Common myeloid progenitor, CD34-positive (primary cell): ENCODE measurements at places on chromosomes 1 and 21.

DNA sequence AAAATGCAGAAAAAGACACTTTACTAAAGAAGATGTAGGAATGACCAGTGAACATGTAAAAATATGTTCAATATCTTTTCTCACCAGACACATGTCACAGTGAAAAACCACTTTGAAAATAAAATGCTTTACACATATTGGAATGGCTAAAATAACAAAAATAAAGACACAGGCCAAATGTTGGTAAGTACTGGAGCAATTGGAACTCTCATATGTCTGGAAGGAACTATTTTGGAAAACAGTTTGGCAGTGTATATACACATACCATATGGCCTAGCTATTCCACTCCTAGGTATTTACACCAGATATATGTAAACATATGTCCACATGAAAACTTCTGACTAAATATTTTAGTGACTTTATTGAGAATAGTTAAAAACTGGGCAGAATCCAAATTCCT is 927.2 kb downstream of the BRINP3 start:
- no peak for DNase-seq

GRCh38 chr1:93784538-93784937 is 94.5 kb downstream of the DNTTIP2 start:
- no peak for DNase-seq

- no peak for DNase-seq
Observed at GRCh38 chr1:159212596-159212995, 7.9 kb downstream of the ACKR1 start.

GRCh38 chr1:64493831-64494230 is 23.9 kb downstream of the CACHD1 start:
- DNase-seq, result no peak

GRCh38 chr1:119829625-119830024 is 18.4 kb upstream of the REG4 start:
- DNase-seq, result no peak

DNA sequence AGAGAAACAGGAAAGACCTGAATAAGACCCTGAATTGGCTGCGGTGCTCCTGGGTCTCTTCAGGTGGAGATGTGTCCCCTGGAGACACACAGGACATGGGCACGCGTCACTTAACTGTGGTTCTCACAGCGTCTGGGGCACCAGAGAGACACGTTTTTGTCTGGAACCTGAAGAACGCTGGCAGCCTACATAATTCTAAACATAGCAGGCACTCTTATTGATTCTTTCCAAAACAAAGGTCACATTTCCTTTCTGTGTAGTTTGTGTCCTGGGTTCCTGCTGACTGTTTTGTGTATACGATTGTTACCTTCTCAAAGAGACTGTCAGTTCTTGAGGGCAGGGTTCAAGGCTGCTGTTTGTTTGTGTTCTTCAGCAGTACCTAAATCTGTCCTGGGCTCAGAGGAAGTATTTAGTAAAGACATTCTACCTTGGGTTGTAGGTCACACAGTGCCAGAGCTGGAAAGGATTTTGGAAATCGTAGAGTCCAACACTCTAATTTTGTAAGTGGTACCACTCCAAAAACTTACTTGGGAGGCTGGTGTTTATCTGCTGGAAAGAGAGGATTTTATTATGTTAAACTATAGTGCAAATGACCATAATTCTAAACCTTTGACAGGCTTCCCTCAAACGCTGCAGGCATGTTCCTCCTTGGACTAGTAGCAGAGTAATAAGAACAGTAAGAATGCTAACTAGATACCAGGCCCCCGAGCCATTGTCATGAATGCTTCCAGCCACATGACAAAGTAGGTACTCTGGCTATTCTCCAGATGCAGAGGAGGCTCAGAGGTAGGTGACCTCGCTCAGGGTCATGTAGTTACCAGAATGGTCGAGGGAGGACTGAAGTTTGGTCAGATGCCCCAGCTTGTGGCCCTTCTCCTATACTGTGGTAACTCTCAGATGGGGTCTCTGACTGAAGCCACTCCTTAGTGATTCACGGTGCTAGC is 164.3 kb downstream of the DHRS3 start:
- DNase-seq, result no peak

GRCh38 chr1:24704411-24705259 is 40.6 kb upstream of the CLIC4 start:
- DNase-seq, result no peak

DNA sequence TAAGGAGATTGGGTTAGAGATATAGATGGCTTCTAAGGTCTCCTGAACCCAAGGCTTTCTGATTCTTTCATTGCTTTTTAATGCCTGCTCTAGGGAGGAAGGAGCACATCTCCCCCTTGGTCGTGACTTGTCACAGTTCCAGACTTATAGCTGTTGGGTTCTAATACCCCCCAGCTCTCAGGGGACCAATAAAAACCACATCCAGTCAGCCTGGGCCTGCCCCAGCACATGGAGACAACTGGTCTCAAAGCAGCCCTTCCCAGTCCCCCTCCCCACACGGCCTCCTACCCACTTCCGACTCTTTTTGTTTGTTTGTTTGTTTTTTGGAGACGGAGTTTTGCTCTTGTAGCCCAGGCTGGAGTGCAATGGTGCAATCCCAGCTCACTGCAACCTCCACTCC is 23.3 kb downstream of the QSOX1 start:
- DNase-seq, result no peak

- no peak for DNase-seq
Observed at GRCh38 chr1:27980216-27980845, 20.6 kb downstream of the XKR8 start.

GRCh38 chr1:232655746-232656085 is 25.8 kb upstream of the SIPA1L2 start:
- no peak for DNase-seq

DNA sequence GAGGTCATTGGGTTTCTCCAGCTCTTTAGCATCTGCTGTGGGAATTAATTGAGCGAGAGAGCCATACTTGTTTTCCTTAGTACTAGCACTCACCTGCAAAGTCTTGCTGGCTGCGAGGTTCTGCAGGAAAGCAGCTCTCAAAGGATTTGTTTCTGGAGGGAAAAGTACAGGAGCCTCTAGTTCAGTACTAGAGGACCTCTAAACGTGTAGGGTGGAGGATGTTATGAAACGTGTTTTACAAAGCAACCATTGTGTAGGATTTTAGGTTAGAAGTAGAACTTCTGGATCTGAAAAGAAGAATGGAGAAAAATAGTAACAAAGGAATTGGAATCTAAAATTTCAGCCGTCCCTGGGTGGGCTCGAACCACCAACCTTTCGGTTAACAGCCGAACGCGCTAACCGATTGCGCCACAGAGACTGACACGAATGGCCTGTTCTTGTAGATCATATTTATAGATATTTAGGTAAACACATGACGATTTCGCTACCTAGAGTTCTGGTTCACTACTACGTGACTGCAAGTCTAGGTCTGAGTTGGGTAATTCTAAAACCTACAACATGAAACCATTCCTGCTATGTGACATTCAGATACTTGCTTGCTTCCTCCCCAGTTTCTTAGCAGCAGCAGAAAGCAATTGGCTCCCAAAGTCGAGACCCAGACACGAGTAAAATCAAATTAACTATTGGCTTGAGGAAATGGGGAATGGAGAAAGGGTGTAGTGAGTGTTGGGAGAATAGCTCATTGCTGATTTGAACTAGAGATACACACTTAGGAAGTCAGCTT is 60.2 kb upstream of the CFAP126 start:
- DNase-seq, result peak; percentile 67

GRCh38 chr1:94634977-94635416 is 93.4 kb upstream of the F3 start:
- DNase-seq, result peak; percentile 54

GRCh38 chr1:180156201-180156600 is 1.5 kb downstream of the QSOX1 start:
- DNase-seq, result peak; percentile 50

DNA sequence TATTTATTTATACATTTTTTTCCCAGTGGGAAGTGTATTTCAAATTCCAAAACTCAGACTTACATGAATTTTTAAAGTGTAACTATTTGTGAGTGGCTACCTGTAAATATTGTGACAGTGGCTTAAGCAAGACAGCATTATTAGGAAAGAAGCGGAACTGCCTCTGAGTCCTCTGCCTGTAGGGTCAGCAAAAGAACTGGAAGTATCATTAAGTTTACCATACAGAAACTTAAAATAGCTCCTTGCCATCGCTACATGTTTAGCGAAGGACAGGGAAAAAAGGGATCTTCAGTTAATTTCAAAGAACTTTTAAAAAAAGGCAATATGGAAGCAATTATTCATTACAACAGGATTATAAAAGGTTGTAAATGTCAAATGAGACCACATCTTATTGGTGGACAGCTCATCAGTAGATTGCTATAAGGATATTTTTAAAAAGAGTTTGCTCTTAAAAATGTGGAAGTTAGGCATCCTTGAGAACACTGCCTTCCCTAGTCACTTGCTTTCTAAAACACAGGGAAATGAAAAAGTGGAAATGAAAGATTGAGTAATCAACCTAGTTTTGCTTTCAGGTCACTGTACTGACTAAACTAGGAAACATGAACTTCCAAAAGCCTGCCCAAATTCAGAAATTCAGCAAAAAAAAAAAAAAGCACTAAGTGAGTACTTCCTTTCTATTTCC is 39.2 kb downstream of the NSL1 start:
- peak; percentile 13 for DNase-seq

GRCh38 chr21:35375115-35375514 is 326.0 kb upstream of the RUNX1 start:
- no peak for DNase-seq

DNA sequence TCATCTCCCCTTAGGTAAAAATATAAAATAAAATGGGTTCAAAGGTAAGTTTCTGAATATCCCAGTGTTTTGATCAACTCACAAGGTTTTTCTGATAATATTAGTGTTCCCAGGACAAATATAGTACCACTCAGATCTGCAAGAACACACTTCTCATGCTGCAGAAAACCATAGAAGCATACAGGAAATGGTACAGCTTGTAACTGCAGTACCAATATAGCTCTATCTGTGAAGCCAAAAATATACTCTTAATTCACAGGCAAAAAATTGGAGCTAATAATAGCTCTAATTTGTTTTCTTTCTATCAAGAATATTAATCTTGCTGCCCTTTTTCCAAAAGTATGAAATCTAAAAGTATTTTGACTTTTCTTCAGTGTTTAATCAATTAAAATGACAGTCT is 13.2 kb downstream of the VPS45 start:
- DNase-seq, result no peak

DNA sequence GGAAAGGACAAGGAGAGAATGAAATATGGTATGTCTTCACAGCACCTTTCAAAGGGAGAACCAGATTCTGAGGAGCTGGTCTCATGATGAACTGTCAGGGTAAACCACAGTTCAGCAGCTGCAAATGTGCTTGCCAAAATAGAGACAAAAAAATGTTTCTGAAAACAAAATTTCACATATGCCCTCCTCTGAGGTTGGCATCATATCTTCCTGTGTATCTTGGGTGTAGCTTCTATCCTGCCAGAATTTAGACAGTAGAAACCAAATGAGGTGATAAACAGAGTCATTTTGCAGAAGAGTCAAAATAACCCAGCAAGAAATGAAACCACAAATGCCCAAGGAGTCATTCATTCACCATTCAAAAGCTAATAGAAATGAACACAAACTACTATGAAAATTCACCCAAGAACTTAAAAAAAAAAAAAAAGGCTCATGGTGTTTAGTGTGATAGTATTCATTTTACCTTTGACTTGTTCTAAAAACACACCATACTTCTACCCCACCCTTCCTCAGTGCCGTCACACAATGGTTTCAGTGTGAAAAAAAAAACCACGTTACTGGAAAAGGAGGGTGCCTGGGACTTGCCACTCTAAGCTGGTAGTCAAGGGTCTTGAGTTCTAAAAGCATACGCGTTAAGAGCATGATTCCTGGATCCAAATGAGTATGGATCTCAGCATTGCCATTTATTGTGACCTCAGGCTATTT is 18.5 kb downstream of the SELL start:
- no peak for DNase-seq

DNA sequence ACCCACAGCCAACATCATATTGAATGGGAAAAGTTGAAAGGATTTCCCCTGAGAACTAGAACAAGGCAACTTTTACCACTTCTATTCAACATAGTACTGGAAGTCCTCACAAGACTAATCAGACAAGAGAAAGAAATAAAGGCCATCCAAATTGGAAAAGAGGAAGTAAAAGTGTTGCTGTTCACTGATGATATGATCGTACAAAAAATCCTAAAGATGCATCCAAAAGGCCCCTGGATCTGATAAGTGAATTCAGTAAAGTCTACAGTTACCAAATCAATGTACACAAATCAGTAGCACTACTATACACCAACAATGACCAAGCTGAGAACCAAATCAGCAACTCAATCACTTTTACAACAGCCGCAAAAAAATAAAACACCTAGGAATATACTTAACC is 28.3 kb downstream of the RAB3GAP2 start:
- DNase-seq, result peak; percentile 26

- DNase-seq, result no peak
Observed at GRCh38 chr1:18703041-18703621, 72.5 kb downstream of the PAX7 start.
